ENCODE measurements at places on chromosomes 5 and 9.

DNA sequence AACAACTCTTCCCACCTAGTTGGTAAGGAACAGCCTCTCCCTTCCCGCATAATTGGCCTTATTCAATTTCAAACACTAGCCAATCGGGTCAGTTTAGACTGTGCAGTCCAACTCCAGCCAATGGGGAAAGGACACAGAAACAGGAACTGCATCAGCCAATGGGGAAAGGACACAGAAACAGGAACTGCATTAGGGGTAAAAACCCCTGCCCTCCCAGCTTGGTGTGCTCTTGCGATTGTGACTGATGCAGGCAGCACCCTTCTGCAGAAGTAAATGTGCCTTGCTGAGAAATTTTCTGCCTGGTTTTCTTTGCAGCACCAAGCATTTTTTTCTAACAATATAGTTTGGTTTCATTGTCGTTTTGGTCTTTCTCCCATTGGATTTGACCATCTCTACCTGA, 8.5 kb upstream of the GLT6D1 start:
- DNase-seq = no peak

DNA sequence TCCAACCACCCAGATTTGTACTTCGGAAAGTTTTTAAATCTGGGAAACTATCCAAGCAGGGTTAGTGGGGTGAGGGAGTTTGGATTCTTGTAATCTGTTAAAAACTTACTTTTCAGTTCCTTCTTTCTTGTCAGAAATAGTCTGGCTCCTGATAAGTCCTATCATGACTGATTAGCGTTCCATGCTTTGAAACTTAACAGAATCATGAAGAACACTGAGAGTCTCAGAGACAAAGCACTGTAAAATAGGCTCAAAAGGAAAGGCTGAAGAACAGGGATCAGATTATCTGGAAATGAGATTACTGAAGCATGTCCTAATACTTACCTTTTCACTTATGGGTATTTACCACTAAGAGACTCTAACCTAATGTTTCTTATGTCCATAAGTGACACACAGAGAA, 242.5 kb downstream of the ARRDC3 start:
- no peak for DNase-seq

GRCh38 chr5:85140471-85140870, 755.8 kb upstream of the EDIL3 start:
- DNase-seq = no peak

GRCh38 chr9:92706218-92706940, 36.4 kb upstream of the IPPK start:
- DNase-seq = peak; percentile 25

- DNase-seq = peak; percentile 0
Measured at GRCh38 chr9:136074706-136075105, 20.4 kb downstream of the NACC2 start.

GRCh38 chr5:170162631-170163321, 57.1 kb downstream of the FOXI1 start:
- no peak for DNase-seq

DNA sequence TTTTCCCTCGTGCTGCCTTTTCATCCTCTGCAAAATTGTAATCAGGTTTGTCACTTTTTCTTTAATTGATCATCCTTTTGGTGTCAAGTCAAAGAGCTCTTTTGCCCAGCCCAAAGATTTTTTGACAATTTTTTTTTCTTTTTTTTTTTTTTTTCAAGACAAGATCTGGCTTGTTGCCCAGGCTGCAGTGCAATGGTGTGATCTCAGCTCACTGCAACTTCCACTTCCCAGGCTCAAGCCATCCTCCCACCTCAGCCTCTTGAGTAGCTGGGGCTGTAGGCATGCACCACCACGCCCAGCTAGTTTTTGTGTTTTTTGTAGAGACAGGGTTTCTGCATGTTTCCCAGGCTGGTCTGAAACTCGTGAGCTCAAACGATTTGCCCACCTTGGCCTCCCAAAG, 36.7 kb downstream of the CDK7 start:
- no peak for DNase-seq

DNA sequence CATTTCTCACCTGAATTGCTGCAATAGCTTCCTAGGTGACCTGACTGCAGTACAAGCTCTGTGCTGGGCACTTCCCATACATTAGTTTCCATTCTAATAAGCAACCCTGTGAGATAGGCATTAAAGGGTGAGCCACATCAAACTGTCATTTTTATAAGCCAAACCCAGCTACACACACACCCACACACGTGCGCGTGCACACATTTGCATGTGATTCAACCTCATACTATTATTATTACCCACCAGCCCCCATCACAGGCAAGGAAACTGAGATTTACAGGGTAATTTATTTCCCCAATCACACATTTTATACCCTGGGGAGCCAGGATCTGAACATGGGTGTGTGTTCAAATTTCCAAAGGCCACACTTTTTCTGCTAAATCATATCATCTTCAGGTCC, 93.6 kb downstream of the TTLL11 start:
- DNase-seq = no peak

- no peak for DNase-seq
Measured at GRCh38 chr9:103941104-103941503, 153.0 kb upstream of the SMC2 start.

- DNase-seq = no peak
Measured at GRCh38 chr9:25396828-25397227, 281.4 kb downstream of the TUSC1 start.

- no peak for DNase-seq
Measured at GRCh38 chr5:40260361-40260760, 419.4 kb upstream of the PTGER4 start.

DNA sequence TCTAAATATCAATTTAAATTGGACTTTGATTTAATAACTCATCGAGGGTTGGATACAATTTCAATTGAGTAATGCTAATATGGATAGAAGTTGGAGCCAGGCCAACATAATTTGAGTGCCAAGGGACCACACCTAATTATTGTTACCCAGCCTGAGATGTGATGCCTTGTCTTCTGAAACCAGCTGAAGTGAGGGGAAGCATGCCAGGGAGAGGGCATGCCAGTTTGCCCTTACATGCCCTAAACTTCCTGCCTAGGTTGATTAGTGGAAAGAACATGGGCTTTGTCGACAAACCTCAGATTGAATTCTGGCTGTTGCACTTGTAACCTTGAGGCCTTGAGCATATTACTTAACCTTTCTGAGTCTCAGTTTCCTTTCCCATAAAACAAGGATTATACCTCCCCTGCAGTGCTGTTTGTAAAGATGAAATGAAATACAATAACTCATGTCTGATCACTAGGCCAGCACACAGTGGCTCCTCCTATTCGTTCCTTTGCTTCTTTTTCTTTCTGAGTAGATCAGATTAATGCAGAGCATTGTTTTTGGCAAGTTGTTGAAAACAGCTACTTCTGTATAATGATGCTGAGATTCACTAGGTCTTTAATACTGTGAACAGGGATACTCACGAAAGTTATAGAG, 412.8 kb downstream of the TLE4 start:
- no peak for DNase-seq

GRCh38 chr5:167753725-167754490, 537.5 kb upstream of the WWC1 start:
- no peak for DNase-seq

DNA sequence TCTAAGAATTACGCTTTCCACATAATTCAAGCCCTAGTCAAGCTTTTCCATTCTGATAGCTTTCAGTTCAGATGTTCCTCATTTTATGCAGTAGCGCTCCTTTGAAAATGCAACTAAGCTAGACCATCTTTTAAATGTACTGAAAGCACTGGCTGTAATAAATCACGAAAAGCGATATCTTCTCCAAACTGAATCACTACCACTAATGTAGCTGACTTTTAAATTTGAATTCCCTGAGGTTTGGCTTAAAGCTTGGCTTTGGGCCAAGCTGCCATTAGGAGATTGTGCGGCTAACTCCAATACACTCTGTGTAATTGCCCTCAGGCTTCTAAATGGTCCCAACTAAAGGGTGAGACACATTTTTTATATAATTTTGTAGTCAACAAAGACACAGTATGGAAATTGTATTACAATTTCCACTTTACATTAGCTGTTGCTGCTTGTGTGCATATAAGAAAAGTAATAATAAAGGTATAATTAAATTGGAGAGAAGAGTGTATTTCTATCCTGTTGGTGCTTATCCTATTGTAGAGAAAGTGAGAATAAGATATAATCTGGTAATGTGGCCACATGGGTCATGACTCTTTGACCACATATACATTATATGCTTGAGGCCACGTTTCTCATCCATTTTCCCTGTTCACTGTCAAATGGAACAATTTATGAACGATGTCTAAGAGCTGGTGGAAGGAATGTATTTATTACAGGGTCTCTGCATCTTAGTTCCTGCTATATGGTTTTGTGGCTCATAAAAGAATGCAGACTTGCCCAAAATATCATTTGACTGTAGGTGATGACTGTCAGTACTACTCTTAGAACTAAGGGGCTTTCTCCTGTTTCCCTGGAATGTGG, 118.7 kb upstream of the TAF11L2 start:
- DNase-seq = no peak

DNA sequence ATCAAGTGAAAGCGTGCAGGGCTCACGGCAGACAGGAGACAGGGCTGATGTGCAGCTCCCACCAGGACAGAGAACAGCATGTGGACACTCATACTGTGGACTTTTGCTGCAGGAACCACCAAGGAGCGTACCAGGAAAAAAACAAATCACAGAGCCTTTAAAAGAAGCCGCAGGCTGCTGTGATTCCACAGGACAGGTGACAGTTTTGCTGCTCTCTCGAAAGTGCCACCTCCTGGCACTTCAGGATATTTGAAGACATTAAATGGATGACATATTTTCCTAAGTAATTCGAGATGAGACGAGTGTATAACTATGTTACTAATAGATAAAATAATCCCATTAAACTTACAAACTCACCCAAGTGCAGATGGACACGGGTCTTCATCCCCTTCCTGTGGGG, 29.3 kb downstream of the ZDHHC11 start:
- DNase-seq = no peak

DNA sequence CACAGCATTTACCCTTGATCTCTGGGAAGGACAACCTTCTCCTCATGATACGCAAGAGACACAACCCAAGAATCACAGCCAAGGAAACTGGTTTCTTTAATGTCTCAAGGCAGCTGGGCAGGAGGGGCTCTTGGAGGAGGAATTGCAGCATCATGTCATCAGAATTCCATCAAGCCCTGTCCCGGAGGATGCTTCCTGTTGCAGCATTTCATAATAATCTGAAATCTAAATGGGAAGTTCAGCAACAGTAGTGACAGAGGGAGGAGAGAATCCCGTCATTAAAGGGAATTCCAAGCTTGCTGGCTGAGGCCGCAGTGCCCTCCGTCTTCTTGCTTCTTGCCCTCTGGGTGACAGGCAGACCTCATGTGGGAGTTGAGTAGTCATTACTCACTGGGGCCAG, 192.7 kb downstream of the TENT4A start:
- no peak for DNase-seq

DNA sequence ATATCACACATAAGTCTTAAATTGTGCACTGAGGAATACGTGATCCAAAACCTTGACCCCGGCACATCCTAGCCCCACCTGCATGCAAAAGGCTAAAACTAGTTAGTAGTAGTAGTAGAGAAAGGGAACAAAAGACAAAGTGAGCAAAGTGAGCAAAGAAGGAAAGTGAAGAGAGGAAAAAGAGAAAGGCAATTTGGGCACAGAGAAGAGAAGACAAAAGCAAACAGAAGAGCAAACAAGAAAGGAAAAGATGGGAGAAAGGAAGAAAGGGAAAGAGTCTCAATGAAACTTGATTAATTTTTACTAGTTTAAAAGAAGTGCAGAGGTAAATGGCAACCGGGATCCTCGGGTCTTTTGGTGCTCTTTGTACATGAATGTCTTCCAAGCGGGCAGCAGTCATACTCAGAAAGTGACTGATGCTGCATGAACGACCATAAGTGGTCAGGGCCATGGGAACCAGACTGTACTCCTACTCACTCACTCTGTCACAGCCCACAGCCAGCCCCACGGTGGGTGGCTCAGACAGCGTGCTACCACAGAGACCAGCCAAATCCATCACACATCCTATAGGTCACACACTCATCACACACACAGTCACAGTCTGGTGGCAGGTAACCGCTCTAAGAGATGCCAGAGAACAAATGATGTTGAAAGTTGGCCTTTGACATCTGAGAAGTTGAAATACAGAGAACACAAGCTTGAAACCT, 203.9 kb downstream of the FBN2 start:
- no peak for DNase-seq

DNA sequence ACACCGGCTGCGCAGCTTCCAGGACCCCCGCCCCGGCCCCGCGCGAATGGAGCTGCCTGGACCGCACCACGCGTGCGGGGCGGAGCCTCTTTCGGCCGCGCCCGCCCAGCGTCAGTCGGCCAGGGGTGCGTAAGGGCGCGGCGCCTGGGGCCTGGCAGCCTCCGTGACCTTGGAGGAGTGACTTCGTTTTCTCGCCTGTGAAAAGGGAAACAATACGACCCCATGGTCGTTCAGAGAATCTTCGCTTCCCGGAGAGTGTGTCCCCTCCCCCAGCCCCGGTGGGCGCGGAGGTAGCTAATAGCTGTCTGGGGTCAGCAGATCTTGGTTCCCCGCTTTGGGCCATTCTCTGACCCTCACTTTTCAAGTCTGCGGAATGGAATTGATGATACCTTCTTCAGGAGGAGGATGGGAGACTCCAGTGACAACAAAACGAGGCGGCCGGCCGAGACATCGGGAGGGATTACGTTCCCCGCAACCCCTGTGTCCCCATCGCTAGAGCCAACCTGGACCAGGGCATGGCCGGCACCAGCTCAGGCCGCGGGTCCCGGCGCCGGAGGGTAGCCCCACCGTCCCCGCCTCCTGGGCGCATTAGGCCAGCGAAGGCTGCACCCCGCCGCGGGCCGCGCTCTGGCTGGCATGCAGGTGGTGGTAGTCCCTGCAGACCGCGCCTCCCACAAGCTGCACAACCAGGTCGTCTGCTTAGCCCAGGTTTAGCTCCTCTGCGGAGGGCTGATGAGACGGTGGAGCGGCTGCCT, 5.5 kb upstream of the CDHR2 start:
- DNase-seq = peak; percentile 76

DNA sequence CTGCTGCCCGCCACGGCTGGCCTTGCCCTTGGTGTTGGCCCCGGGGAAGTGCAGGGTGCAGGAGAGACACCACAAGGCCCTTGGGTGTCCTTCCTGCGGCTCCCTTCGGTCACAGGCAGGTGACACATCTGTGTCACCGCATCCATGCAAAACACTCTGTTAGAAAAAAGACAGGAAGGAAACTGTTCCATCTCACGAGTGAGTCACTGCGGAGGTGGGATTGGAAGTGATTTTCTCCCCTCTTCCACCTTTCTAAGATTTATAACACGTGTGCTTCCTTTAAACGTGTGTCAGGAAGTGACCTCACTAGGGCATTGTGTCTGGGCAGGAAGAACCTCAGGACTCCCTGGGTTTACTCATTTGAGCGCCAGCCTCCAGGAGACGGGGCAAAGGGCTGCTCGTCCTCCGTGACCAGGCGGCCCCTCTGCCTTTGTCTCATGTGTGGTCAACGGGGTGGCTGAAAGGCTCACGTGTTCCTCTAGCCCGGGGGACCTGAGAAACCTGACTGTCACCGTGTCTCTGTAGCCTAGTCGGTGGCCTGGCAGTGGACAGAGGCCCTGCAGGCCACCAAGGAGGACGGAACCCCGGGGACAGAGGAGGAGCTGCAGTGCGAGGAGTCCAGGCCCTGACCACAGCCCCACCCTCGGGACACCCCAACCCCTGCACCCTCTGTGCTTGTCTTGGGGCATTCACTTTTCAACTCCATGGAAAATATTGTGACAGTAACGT, 4.9 kb upstream of the LCN1 start:
- no peak for DNase-seq

- no peak for DNase-seq
Measured at GRCh38 chr5:66337626-66338226, 193.6 kb downstream of the SREK1 start.

GRCh38 chr5:37889612-37890317, 49.9 kb upstream of the GDNF start:
- DNase-seq = no peak
